ENCODE measurements at places on chromosomes 3 and 15.

DNA sequence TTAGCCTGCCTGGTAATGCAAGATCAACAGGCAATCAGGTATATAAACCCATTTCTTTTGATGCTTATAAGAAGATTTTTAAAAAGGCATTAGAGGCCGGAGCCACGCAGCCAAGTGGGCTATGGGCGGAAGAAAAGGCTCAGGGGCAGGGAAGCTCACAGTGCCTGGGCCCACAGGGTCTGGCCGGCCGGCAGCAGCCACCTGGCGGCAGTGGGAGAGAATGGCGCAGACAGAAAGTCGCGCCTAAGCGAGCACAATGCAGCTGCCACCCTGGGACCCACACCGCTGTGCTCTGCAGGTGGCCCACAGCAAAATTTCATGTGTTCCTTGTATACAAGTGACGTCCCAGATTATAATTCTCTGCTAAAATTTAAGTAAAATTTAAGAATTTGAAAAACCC, 448.6 kb upstream of the RASGRP1 start:
- DNase-seq = no peak

- no peak for DNase-seq
Measured at GRCh38 chr15:67280217-67280616, 25.6 kb downstream of the IQCH start.

DNA sequence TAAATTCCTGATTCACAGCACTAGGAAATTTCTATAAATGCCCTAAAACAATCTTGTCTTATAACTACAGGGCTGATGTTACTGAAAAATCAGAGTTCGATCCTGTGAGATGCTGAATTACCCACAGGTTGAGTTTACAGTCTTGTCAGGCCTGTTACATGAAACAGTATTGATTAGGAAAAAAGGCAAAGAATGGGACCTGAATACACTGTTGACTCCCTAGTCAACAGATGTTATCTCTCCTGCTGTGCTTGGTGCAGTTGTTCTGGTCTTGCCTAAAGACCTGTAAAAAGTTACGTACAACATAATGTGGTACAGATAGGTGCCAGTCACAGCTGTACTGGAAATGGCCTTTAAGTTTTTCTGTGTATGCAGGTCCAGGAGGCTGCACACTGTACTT, 91.4 kb upstream of the ASB14 start:
- DNase-seq = no peak

DNA sequence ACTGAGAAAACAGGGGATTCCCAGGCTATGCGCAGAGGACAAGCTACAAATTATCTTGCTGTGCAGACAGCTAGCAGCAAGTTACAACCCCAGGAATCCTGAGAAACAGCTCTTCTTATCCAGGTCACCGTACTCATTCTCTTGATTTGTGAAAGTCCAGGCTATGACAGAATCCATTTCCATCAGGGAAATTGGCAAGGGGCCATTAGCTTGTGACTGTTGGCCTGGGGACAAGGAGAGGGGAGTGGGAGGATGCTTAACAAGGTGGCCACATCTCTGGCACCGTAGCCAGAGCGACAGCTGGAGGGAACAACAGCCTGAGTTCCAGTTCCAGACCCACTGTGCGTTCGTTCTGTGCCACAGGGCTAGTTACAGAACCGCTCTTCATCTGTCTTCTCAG, 44.9 kb upstream of the PLXNA1 start:
- no peak for DNase-seq

DNA sequence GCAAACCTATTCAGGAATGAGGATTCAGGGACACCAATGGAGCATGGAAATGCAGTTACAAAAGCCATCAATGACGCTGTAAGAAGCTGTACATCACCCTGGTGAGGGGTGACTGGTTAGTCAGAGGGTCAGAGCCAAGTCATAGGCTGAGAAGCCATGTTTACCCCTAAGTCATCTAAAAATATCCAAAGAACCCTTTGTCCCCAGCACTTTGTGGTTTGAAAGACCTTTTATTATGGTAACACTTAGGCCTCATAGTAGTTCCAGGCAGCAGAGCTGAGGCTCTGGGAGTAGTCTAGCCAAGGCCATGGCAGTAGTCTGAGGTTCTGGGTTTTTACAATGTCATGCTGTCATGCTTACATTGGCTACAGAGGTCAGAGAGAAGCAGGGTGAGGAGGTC, 131.2 kb downstream of the CTNNB1 start:
- DNase-seq = no peak

DNA sequence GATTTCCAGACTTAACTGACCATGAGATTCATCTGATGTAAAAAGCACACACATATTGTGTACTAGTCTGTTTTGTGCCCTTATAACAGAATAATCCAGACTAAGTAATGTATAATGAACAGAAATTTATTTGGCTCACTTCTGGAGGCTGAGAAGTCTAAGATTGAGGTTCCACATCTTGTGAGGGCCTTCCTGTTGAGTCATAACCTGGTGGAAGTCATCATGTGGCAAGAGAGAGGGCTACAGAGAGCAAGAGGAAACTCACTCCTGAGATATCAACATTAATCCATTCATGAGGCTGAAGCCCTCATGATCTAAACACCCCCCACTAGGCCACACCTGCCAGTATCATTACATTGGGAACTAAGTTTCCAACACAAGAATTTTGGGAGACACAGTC, 977.6 kb downstream of the MCTP2 start:
- no peak for DNase-seq

GRCh38 chr15:89370978-89371227, 36.3 kb upstream of the POLG start:
- no peak for DNase-seq

DNA sequence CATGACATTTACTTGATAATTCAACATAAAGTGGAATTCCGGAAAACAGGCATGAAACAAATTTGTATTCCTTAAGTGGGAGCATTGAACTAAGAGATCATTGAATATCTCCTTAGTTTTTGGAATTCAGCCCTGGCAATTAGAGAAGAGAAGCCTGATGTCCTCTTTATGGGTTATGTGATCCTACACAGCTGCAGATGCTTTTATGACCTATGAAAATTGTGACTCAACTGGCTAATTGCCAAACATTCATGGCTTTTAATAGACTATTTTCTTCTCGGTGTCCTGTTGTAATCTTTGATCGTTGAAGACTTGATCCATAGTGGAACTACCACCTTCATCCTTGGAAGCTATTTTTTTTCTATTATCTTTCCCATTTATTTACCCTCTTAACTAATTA, 46.1 kb downstream of the AGBL1 start:
- DNase-seq = no peak

DNA sequence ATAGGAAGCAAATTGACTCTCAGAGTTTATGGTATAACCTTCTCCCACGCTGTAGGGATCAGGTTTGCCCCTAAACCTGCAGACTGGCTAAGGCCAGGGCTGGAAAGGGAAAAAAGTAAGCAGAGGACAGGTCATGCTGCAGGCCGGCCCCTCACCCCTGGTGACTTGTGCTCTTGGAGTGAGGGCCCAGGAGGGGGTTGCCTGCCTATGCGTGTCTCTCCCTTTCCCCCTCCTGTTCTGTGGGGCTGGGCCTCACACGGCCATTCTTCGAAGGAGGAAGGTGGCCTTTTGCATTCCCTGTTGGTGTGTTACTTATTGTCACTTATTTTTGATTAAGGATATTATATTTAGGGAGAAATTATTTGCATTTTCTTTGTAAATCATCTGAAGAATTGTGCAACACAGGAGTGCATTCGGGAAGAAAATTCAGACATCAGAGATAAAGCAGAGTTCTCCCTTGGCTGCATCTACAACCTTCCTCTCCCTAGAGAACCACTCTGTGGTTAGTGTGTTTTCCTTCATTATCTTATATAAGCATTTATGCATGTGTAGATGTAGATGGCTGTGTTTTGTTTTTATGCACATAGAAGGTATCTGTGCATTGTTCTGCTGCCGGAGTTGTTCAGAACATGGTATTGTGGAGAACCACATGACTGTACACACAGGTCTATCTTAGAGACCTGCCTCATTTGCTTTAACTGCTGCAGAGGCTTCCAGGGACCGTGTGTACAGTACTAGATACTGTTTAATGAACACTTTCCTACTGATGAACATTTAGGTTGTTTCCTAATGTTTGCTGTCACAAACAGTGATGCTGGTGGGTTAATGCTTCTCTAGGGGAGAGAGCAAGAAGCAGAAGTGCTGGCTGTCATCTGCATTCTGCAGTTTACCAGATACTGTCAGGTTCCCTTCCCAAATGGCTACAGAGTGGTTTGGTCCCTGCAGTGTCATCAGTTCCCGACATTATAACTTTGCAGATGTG, 133.5 kb downstream of the APBA2 start:
- DNase-seq = no peak

DNA sequence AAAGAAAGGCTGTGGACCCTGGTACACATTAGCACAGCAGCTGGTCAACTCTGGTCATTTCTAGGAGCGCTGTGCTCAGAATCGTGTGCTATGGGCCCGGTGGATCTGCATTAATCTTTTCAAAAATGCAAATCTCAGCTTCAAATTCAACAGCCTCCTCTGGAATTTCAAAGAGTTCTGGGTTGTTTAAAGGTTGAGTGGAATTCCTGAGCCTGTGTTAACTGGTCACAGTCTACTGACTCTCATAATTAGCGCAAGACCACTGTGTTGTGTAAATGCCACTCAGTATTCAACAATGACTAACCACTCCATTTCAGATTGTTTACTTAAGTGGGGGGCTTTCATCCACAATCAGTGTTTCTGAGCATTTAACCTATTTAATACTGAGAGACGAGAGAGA, 2.7 kb upstream of the ARNT2 start:
- no peak for DNase-seq

GRCh38 chr3:172595664-172596393, 72.6 kb upstream of the TNFSF10 start:
- DNase-seq = peak; percentile 81

- peak; percentile 38 for DNase-seq
Measured at GRCh38 chr15:88476635-88477060, 9.1 kb downstream of the MRPS11 start.

DNA sequence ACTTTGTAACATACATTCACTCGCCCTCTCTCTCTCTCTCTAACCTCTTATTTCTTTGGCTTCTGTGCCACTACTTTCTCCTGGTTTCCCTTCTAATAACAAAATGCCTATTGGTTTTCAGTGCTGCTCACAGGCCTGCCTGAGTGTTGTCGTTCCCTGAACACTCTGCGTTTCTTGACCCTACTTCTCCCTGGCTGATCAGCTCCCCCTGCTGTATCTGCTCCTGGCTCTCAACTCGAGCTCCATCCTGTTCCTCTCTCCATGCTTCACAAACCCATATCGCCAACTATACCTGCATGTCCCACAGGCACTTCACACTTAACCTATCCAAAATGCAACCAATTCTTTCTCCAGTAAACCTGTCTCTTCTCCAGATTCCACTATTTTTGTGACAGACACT, 111.4 kb downstream of the OPA1 start:
- no peak for DNase-seq

DNA sequence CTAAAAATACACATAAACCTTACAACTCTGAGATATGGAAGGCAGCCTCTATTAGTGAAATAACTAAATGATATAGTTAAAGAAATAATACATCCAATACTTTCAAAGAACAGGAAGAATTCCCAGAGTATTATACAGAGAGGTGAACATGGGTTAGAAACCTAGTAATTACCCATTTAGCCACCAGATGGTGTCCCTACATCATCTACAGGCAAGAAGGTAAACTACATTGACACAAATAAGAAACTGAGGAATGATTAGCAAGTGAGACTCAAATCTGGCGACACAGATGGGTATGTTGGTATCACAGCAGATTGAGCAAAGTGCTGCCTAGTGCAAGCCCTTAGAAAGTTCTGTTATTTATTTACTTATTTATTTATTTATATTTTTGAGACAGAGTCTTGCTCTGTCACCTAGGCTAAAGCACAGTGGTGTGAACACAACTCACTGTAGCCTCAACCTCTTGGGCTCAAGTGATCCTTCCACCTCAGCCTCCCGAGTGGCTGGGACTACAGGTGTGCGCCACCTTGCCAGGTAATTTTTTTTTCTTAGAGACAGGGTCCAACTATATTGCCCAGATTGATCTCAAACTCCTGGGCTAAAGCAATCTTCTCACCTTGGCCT, 28.2 kb downstream of the NEK4 start:
- DNase-seq = peak; percentile 50

DNA sequence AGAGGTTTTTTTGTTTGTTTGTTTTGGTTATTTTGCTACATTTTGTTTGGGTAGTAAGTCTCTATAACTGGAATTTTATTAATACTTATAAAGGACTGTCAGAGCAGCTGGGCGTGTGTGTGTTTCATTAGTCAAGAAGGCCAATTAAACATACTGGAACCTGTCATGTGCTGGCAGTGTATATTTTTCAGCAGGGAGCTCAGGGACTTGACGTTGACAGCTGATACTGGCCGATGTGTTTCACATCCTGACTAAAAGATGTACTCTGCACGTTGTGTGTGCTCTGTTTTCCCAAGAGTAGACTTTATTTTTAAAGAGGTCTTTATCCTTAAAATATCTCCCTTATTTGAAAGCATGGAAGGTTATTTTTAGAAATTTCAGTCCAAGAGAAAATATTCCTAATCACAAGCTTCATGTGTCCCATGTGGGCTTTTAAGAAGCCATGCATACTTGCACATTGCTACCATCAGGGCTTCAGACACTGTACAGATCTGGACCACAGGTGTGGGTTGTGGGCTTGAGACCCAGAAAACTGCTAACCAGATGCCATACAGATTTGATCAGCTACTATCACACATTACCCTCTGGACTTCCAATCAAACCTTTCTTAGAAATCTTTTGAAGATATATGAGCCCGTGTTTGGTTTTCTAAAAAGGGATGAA, 135.9 kb downstream of the FEZF2 start:
- DNase-seq = no peak

DNA sequence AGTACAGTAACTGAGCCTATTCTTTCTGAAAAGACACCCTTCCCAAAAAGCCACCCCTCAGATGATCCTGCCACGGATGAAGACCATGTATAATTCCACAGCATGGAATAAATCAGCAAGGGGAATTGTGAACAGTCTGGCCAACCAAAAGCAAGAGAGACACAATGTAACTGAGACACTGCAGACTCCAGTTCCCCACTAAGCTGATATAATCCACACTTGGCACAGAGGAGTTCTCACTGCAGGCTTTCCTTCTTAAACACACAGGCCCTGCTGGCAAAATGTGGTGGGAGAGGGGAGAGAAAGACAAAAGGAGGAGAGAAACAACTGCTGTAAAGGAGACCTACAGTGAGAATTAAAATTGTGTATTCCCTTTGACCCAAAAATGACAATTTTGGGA, 12.7 kb downstream of the GPR156 start:
- DNase-seq = no peak

GRCh38 chr3:12190221-12190807, 31.6 kb upstream of the TIMP4 start:
- no peak for DNase-seq

- DNase-seq = no peak
Measured at GRCh38 chr3:112735926-112736325, 95.0 kb upstream of the CCDC80 start.

GRCh38 chr15:56943403-56943802, 25.0 kb downstream of the TCF12 start:
- DNase-seq = no peak

GRCh38 chr15:100986158-100986896, 67.2 kb downstream of the LRRK1 start:
- DNase-seq = no peak

GRCh38 chr15:75620841-75621391, 4.6 kb downstream of the SNUPN start:
- DNase-seq = no peak

All from CD4-positive, alpha-beta T cell treated with Interleukin-17A for 1 hour (primary cell).